H9 (cell line): ENCODE measurements at places on chromosomes 2 and 18.

- no peaks in the 10 kb centered on the region for H3K27me3 ChIP-seq
- H3K27ac ChIP-seq: no peak overlapping the region
- no peaks in the 10 kb centered on the region for H3K36me3 ChIP-seq
- H3K4me3 ChIP-seq: no peak overlapping the region
- no peaks in the 10 kb centered on the region for H3K4me1 ChIP-seq
Measured at GRCh38 chr2:190716176-190716807, 67.4 kb downstream of the NAB1 start.

- H3K27ac ChIP-seq: no peak overlapping the region
- H3K4me3 ChIP-seq: no peak overlapping the region
- no peaks in the 10 kb centered on the region for H3K36me3 ChIP-seq
- H3K27me3 ChIP-seq: no peaks in the 10 kb centered on the region
- H3K4me1 ChIP-seq: no peaks in the 10 kb centered on the region
Measured at GRCh38 chr2:196434217-196434616, 205.3 kb upstream of the CCDC150 start.

GRCh38 chr18:50654211-50654610 is 94.3 kb downstream of the MAPK4 start:
- no peak overlapping the region for H3K27ac ChIP-seq
- H3K4me1 ChIP-seq: no peaks in the 10 kb centered on the region
- peaks cover 2% of the 10 kb centered on the region; the same call in 2 of the 3 replicates for H3K36me3 ChIP-seq

DNA sequence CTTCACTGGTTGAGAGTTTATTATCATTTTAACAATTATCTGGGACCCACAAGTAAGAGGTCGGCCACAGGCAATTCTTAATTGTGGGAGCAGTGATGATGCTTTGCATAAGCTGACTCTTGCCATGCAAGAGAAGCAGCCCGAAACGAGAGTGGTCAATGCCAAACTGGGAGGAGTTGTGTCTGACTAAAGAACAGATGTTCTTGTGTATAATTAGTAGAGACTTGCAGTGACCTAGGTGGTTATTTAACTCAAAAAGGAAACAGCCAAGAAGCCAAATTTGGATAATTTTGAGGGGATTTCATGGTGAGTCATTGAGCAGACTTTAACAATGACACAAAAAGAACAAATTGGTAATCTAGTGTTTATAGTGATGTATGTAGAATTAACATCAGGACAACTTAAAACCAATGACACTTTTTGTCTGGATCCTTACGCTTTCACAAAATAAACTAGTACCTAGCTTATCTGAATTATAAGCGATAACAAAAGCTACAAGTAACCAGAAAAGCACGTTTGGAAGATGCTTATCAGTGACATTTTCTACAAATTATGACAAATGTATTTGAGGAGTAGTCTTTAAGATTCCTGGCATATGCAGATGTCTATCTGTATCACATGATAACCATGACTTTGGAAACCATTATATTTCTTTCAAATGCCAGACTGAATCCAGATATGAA is 184.7 kb upstream of the DLGAP1 start:
- H3K4me1 ChIP-seq: no peaks in the 10 kb centered on the region
- no peaks in the 10 kb centered on the region for H3K36me3 ChIP-seq
- H3K27me3 ChIP-seq: no peaks in the 10 kb centered on the region
- no peak overlapping the region for H3K27ac ChIP-seq

GRCh38 chr18:49856496-49856895 is 43.2 kb upstream of the ACAA2 start:
- H3K27ac ChIP-seq: no peak overlapping the region
- H3K4me1 ChIP-seq: no peaks in the 10 kb centered on the region
- no peaks in the 10 kb centered on the region for H3K27me3 ChIP-seq
- H3K4me3 ChIP-seq: no peak overlapping the region
- H3K36me3 ChIP-seq: no peaks in the 10 kb centered on the region; the same call in 2 of the 3 replicates
- DNase-seq: no peak

DNA sequence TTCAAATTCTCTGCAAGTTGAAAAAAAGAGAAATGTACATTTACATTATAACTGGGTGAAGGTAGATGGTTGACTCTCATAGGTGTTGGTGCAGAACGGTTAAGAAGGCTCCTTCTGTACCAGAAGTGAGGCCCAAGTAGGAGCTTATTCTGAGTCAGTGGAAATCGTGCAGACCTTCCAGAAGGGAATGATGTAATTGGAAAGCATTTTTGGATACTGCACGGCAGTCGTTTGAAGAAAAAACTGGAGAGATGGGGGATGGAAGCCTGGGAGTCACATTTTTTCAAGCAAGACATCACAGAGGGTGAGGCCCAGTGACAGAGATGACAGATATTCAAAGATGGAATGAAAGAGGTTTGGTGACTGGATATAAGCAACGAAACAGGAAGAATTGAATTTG is 39.4 kb downstream of the HRH4 start:
- no peak overlapping the region for H3K27ac ChIP-seq
- H3K27me3 ChIP-seq: no peaks in the 10 kb centered on the region
- H3K4me1 ChIP-seq: no peaks in the 10 kb centered on the region
- no peaks in the 10 kb centered on the region for H3K36me3 ChIP-seq
- H3K4me3 ChIP-seq: no peak overlapping the region

DNA sequence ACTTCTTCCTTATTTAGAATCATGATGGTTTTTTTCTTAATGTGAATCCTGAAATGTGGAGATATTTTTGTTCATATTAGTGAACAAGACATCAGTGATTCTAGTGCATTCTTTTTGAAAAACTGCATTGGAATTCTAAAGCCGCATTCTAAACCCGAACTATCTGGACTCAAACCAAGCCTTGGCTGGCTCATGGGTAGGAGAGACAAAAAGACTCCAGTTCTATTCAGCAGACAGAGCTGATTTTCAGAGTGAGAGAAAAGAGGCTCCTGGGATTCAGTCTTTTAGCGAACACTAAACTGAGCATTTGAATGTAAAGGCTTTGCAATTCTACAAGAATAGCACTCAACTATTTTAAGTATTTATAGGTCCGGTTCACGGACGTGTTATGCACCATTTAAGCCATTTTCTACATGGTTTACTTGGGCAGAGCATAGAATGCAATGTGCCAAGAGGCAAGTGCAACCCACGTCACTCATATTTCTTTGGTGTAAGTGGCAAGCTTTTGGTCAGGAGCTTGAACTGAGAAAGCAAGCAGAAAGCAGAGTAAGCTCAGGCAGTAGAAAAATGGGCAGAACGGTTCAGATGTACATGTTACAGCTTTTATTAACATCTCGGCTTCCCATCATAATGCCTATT is 227.3 kb upstream of the RAB12 start:
- no peaks in the 10 kb centered on the region for H3K4me1 ChIP-seq
- DNase-seq: no peak
- no peak overlapping the region for H3K27ac ChIP-seq

- no peak overlapping the region for H3K27ac ChIP-seq
- H3K27me3 ChIP-seq: no peaks in the 10 kb centered on the region; the same call in 1 of the 2 replicates
- peak; percentile 43 for DNase-seq
Measured at GRCh38 chr2:164840458-164840929, 1.1 kb downstream of the COBLL1 start.

DNA sequence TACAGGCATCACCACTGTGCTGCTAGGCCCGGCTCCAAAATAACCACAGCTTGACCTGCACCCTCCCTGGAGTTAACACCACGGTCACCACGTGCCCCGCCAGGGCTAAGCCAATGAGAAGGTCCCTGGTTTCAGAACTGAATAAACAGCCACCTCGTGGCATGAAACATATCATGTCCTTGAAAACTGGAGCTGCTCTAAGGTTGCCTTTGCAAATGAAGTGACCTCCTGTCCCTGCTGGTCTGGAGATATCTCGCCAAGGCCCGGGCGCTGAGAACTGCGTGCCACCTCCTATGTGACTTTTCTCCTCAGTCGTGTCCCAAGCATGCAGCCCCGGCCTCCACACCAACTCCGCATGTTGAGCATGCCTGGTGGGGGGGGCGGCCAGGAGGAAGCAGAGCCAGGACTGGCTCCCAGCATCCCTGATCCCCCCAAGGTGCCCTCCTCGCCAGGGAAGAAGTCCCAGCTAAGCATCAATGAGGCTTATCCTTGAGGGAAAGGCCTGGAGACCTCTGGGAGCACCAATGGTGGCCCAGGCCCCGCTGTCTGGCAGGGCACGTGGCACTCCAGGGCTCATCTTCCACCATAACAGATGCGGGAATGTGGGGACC is 16.3 kb upstream of the KCNG2 start:
- H3K27me3 ChIP-seq: peaks cover 1% of the 10 kb centered on the region; the same call in 1 of the 2 replicates
- DNase-seq: no peak
- H3K4me3 ChIP-seq: no peak overlapping the region
- H3K4me1 ChIP-seq: no peaks in the 10 kb centered on the region

DNA sequence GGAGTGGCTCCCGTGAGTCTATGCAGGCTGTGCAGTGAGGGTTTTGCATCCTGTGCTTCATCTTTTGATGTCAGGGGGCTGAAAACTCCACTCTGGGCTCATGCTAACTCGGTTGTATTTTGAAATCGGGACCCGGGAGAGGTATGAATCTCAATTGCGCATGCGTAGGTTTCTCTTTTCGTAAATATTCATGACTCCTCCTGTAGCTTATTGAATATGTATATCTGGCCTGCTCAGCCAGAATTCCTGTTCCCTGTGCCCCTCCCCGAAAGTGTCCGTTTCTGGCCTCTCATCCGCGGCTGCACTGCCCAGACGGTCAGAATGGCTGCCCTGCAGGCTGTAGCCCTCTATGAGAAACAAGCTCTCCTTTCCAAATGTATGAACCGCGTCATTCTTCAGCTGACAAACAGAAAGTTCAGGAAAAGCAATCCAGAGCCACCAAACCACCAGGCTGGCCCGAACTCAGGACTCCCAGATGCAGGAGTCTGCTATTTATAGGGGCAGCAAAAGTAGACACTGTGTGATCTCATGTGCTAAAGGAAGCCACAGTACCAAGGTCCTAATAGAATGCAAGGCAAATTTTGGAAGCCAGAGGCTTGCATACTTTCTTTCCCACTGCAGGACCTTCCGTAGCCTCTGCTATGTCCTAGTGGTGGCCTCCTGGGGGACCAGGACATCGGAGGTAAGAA is 41.7 kb downstream of the AKAIN1 start:
- no peak overlapping the region for H3K4me3 ChIP-seq
- no peaks in the 10 kb centered on the region for H3K36me3 ChIP-seq
- no peak overlapping the region for H3K27ac ChIP-seq

GRCh38 chr2:199470672-199471442 is 13.1 kb upstream of the SATB2 start:
- peaks cover 46% of the 10 kb centered on the region for H3K27me3 ChIP-seq
- peaks cover 4% of the 10 kb centered on the region; the same call in 1 of the 2 replicates for H3K4me1 ChIP-seq

DNA sequence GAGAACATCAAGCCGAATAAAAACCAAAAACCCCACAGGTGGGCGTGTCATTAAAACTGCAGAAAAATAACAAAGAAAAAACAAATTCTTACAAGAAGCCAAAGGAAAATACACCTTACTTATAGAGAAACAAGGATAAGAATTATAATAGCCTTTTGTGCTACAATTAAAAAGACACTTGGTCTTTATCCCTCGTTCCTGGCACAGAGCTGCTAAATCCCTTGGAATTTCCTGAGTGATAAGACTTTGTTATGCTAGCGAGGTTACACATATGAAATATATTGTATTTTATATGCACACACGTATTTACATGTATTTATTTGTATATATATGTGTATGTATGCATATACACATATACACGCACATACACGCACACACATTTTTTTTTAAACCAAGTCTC is 325.3 kb upstream of the TFPI start:
- no peaks in the 10 kb centered on the region for H3K36me3 ChIP-seq
- no peaks in the 10 kb centered on the region for H3K4me1 ChIP-seq
- H3K27me3 ChIP-seq: no peaks in the 10 kb centered on the region
- no peak overlapping the region for H3K4me3 ChIP-seq
- H3K27ac ChIP-seq: no peak overlapping the region

DNA sequence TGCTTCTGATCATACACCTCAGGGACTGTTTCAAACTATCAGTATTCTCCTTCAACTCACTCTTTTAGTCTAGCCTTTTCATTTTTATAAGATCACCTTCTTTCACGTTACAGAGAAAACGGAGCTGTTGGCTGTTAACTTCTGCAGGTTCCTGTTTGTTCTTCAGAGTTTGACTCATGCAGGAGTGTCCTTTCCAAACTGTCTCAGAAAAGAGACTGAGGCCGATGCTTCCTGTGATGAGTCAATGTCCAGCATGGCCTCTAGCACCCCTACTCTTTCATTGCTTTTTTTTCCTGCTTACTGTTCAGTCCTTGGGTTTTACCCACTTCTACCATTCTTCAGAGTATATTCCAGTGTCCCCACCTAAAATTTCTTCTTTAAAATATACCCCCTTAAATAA is 240.8 kb upstream of the RGPD4 start:
- H3K27me3 ChIP-seq: no peaks in the 10 kb centered on the region
- H3K36me3 ChIP-seq: no peaks in the 10 kb centered on the region
- H3K27ac ChIP-seq: no peak overlapping the region
- H3K4me3 ChIP-seq: no peak overlapping the region

- no peak for DNase-seq
- H3K4me1 ChIP-seq: no peaks in the 10 kb centered on the region
- no peaks in the 10 kb centered on the region for H3K36me3 ChIP-seq
- no peak overlapping the region for H3K4me3 ChIP-seq
Measured at GRCh38 chr2:28643327-28643726, 108.3 kb upstream of the PPP1CB start.

DNA sequence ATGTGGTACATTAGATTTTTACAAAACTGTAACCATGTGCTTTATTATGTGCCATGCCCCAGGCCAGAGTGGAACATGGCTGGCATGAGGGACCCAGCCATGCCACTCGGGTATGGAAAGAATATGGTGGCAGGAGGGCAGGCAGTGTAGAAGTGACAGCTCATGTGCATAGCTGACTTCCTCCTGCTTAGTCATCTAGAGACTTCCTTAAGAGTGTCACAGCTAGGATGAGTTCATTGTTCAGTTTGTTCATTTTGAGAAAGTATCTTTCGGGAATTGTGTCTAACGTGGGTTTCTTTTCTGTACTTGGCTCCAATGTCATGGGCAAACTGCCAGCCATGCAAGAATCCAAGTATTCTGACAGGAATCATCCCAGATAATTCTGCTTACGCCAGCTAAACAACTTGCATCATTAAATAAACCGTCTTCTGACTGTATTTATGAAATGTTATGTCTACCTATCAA is 94.3 kb upstream of the ITGB6 start:
- DNase-seq: no peak
- no peak overlapping the region for H3K27ac ChIP-seq
- no peaks in the 10 kb centered on the region for H3K4me1 ChIP-seq
- peaks cover 28% of the 10 kb centered on the region for H3K36me3 ChIP-seq

DNA sequence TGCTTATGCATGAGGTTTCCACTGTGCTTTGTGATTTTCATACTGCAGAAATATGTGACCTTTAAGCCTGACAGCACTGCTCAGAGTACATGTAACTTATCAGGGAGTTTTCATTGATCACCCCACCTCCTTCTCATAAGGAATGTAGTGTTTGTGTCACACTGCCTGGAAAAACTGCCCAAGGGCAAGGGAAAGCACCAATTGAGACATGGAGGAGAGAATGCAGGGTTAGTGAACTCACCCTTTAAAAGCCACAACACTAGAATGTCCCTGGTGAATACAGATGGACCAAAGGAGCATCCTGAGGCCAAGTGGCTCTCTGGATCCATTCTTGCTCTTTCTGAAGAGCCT is 147.2 kb upstream of the SPATS2L start:
- peaks cover 11% of the 10 kb centered on the region; the same call in 1 of the 2 replicates for H3K4me1 ChIP-seq
- peaks cover 21% of the 10 kb centered on the region for H3K36me3 ChIP-seq
- no peak for DNase-seq
- H3K27ac ChIP-seq: peak overlapping the region; percentile 16
- no peaks in the 10 kb centered on the region for H3K27me3 ChIP-seq
- no peak overlapping the region for H3K4me3 ChIP-seq
